Activated CD4-positive, alpha-beta T cell treated with anti-CD3 and anti-CD28 coated beads for 1 hour (primary cell): ENCODE measurements at places on chromosomes 5 and 9.

DNA sequence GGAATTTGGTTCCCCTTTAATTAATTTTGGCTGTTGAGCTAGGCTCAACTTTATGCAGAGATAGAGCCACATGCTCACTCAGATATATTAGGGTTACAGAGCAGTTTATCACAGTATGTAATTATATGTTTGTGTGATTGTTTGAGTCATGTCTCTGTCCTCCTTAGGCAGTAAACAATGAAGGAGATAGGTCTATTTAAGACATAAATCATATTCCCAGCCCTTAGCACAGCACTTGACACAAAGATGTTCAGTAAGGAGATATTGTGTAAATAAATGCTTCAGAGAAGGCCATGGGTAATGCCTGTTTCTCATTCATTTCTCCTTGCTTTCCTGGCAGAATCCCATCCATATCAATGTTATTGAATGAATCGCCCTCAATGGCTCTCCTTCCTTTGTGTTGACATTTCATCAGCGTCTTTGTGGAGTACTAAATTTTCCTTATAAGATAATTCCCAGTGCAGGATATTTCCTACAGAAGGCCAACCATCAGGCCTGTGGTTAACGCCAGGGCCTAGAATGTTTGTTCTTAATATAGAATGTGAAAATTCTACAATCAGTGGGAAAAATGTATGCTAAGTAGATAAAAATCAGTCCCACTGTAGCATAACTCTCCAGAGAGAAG lies 408.0 kb downstream of the EBF1 start:
- no peak for DNase-seq

- no peak for DNase-seq
Observed at GRCh38 chr5:55533521-55534435, 986 bp downstream of the PLPP1 start.

GRCh38 chr5:112762113-112762810 lies 24.6 kb downstream of the APC start:
- DNase-seq: no peak

GRCh38 chr5:130541617-130542221 lies 623.3 kb downstream of the HINT1 start:
- DNase-seq: no peak

- DNase-seq: no peak
Observed at GRCh38 chr9:136729926-136730325, 12.8 kb downstream of the LCN10 start.

DNA sequence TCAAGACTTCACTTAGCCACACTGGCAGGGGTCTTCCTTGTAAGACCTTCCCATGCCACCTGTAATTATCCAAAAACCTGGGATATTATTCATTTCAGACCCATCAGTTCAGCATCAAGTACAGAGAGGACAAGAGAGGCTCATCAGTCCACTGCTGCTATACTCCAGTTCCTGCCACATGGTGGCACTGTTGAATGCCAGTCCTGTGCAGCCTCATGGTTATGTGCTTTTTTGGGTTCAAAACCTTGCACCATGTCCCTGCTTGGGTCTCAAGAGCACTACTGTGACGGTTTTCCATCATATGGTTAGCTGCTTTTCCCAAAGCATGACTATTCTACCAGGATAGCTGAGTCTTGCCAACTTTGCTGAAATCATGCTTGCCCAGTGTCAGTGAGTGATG lies 8.5 kb downstream of the PTGS1 start:
- DNase-seq: no peak

DNA sequence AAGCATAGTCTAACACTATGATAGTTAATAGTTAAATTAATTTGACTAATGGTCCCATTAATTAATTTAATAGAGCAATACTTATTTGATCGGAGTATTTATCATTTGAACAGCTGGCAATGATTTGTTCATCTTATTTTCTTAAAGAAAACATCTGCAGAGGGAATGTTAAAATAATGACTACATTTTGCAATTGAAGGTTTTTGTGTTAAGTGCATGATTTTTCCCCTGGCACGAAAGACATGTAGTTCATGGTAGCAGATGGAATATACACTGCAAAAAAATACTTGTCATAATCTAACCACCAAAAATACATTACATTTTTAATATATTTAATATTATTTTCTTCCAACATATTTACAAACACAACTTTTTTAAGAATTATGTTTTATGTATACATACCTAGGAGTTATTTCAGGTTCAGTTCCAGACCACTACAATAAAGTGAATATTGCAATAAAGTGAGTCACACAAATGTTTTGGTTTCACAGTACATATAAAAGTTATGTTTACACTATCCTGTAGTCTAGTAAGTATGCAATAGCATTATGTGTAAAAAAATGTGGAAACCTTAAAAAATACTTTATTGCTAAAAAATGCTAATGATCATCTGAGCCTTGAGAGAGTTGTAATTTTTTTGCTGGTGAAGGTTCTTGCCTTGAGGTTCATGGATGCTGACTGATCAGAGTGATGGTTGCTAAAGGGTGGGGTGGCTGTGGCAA lies 292.6 kb upstream of the DAB2 start:
- DNase-seq: no peak

DNA sequence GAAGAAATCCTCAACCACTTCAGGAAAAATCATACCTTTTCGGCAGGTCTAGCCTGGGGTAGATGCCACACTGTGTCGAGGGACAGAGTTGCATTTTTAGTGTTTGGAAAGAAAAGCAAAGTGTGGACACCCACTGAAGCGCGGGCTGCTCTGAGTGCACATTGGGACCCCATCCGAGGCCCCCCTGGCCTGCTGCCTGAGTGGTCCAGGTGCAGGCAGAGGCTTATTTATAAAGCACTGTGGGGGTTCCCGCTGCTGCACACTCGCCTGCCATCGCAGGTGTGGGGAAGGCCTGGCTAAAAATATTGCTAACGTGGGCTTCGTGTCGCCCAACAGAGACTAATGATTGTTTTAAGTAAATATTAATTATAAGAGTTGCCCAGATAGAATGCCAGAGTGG lies 119.4 kb downstream of the CRB2 start:
- DNase-seq: no peak

DNA sequence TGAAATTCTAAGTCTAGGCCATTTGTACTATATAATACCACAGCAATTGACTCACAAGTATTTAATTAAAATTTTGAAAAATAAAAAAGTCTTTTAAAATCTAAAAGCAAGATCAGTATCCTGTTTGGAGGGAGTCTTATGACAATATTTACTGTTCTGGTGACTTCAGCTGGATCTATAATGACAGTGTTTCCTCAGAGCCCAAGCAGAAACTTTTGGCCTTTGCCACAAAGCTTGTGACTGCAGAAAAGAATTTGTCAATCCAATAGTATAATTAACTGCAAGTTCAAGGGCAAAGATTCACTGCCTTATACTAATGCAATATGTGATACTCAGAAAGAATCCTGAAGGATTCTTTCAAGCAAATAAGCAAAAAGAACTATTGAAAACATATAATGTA lies 49.6 kb upstream of the RAPGEF6 start:
- DNase-seq: no peak

GRCh38 chr9:25350011-25350410 lies 328.2 kb downstream of the TUSC1 start:
- DNase-seq: no peak

GRCh38 chr5:137938751-137939143 lies 49.5 kb downstream of the PKD2L2 start:
- DNase-seq: no peak

- no peak for DNase-seq
Observed at GRCh38 chr5:136014049-136015002, 14.5 kb upstream of the TGFBI start.

DNA sequence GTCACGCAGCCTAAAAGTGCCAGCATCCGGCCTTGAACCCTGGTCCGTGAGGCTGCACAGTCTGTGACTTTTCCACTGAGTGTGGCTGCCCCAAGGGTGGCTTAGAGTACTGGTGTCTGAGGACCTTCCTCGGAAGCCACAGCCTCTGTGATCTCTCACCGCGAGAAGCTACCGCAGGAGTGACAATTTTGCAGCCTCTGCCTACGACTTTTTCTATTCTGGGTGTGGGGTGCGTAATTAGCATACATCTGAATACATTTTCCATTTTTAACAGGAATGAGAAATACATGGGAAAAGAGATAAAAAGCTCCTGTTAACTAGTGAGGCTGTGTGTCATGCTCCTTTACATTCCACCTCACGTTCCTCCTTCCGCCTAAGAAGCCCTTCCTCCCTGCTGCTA lies 48.3 kb upstream of the HRH2 start:
- no peak for DNase-seq

GRCh38 chr9:128903871-128904620 lies 16.7 kb upstream of the PHYHD1 start:
- DNase-seq: no peak

DNA sequence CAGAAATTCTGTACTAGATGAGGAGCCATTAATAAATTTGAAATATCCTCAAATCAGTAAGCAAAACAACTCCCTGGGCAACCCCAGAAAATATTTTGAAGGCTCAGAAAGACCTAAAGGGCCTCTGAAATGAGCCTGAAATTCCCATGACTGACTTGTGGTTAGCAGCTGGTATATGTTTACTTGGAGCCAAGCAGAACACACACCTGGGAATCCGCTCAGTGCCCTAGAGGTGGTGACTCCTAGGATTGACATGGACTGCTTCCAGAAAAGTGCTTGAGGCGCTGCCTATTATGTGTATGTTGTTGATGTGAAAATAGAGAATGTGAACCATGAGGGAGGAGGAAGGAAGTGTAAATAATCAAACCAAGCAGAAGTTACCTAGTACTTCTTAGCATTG lies 14.7 kb downstream of the RFK start:
- DNase-seq: no peak

DNA sequence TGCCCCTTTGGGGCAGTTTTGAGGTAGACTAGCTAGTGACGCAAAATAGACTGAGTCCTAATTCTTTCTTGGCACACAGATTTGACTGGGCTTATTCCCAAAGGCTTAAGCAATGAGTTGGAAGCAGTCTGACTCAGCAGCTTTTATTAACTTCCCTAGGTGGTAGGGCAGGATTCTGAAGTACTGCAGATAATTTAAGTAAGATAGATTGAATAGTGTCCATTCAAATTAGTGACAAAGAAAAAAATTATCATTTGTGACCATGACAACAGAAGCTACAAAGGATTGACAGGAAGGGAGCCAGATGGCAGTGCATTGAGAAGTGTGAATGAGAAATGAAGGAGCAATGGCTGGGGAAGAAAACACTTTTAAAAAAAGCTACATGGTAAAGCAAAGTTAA lies 649.4 kb downstream of the CDH9 start:
- DNase-seq: no peak

DNA sequence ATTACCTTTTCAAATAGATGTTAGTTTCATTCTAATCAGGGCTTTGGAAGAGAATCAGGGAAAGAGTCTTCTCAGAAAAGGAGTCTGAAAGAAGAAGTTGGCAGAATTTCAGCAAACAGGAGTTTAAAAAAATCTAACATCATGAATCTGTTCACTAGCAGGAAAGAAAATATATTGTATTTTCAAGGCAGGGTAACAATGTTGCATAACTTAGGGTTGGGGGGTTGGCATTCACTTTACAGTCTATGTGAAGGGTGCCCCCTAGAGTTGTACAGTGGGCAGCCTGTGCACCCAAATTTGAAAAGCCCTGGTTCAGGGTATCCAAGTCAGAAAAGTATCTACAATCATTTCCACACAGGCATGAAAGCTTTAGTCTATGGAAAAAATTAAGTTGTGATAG lies 348.4 kb upstream of the SLC30A5 start:
- DNase-seq: no peak

GRCh38 chr9:135088348-135088978 lies 995 bp downstream of the OLFM1 start:
- no peak for DNase-seq

GRCh38 chr5:76782444-76782843 lies 36.4 kb upstream of the F2RL1 start:
- DNase-seq: no peak

DNA sequence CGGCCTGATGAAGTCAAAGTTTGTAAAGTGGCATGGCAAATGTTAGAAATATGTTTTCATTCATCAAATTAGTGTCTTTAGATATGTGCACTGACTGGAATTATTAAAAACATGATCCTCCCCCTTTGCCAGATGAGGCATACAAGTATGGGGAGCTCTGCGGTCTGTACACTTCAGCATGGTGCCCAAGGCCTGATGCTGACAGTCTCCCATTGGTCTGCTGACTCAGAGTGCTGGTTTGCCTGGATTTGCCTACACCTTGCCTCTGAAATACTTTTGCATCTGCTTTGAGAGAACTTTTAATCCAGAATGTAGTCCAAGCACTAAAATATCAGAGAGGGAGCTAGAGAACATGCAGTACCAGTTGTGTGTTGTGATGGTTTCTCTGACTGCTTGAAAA lies 354.3 kb upstream of the ACTBL2 start:
- DNase-seq: no peak

DNA sequence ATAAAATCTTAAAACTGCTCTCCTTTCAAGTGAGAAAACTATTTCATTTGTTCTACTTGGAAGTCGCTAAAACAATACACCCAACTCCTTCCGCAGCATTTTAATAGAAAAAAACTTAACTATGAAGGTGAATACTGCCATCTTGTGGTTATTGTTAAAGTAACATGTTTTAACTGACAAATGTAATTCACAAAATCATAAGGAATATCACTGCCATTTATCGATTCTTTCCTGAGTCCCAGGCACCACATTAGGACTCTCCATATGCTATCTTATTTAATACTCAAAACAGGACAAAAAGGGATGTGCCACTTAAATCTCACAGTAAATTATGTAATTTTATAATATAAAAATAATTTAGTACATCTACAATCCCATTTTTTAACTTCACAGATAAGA lies 130.5 kb upstream of the ITGA1 start:
- DNase-seq: no peak

- no peak for DNase-seq
Observed at GRCh38 chr9:83355024-83355444, 183.2 kb downstream of the FRMD3 start.

- no peak for DNase-seq
Observed at GRCh38 chr9:112784020-112784785, 33.6 kb downstream of the SNX30 start.

GRCh38 chr5:33275391-33275790 lies 165.4 kb upstream of the TARS1 start:
- no peak for DNase-seq

DNA sequence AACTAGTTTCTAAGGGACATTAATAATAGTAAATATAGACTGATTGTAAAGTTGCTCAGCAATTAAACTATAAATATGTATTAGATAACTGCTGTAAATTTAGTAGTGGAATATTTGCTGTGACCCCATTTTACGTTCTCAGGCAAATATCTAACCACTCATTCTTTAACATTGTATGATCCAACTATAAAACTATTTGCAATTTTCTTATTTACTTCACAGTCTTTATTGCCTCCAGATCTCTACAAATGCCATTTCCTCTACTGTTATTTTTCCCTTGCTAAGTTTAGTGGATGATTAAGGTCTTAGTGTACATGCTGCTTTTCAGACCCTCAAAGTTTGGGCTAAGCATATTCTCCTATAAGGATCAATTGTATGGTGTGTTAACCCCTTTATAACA lies 526.2 kb upstream of the ST8SIA4 start:
- DNase-seq: no peak

- DNase-seq: no peak
Observed at GRCh38 chr5:90366948-90367347, 42.6 kb downstream of the CETN3 start.

DNA sequence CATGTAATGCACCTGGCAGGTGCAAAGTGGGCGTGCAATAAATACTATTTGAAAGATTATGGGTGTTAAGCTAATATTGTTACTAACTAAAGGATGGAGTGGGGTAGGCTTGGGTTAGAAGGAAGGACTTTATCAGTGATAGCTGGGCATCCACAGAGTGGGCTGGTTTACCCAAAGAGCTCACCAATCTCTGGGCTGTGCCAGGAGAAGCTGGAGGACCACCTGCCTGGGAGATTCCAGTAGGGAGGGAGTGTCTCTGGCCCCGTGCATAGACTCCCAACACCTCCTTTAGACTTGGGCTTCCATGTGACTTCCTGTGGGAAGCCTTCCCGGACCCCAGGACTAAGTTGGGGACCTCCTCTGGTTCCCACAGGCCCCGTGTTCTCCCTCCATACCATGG lies 5.6 kb upstream of the URM1 start:
- DNase-seq: no peak
